ENCODE measurements at places on chromosomes 6 and 20.

DNA sequence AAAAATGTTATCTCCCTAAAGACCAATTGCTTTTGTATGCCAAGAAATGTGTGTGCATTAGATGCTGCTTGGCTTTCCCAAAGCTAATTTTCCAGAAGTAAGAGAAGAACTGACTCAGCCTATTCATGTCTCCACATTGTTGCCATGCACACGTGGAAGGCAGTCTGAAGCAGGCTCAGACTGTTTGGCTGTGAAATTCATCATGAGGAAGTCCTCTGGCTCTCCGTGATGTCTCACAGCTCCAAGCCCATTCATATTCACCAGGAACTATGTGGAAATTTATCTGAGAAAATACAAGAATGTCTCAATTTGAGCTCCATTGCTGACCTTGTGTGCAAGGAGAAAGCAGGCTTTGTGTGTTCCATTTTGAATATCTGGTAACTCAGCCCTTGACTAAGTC is 1022.2 kb upstream of the GJE1 start:
- DNase-seq: no peak

GRCh38 chr6:118783931-118784550 is 109.9 kb upstream of the ASF1A start:
- no peak for DNase-seq

GRCh38 chr6:41372832-41373626 is 37.6 kb downstream of the NCR2 start:
- no peak for DNase-seq

- peak; percentile 52 for DNase-seq
Measured at GRCh38 chr20:63434599-63435378, 37.7 kb downstream of the KCNQ2 start.

- DNase-seq: no peak
Measured at GRCh38 chr20:33825340-33826269, 14.5 kb downstream of the CHMP4B start.

DNA sequence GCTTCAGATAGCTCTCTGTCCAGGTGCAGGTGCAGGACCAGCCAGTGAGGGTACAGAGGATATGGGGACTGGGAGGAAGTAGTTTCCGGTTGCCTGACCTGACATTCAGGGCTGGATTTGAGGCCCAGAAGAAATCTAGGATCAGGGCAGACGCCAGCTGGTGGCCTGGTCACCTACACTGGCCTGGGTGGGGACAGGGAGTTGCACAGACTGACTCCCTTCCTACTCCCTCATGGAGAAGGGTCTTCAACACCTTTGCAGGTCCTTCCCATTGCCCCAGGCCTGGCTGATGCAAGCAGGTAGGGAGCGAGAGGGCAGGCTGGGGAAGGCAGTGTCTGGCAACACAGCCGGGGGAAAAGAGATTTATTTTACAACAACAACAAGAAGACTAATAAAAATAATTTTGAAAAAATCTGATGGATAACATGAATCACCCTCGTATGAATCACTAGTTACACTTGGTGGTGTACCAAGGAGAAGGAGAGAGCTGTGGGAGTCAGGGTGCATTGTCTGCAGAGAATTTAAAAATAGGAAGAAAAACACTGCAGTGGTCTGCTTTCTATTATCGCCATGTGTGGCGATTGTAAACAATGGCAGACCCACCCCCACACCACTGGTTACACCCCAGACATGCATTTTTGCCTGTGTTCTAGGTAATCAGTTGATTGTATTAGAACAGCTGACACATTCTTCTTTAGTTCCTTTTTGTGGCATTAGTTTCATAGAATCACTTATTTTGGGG is 62.3 kb upstream of the SNX9 start:
- DNase-seq: no peak

DNA sequence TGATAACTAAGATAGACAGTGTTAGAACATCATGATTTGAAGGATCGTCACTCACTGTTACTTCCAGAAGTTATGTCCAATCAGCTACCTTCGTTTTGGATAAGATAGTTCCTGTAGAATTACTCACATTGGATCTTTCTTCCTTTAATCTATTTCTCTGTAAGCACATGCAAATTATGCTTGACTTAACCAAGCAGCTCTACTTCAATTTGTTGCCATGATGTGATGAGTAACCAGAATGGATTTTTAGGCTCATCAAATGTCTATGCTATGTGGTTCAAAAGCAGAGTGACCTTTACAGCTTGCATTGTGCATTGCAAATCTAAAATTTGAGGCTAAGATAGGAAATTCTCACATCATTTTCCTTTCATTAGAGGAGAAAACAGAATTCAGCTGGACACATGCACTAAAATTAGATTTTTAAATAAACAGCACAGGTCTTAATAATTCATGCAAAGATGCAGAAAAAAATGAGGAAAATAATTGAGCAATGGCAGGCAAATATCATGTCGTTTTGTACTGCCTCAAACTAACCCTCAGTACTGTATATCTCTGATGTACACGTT is 76.7 kb upstream of the ZFP64 start:
- no peak for DNase-seq

DNA sequence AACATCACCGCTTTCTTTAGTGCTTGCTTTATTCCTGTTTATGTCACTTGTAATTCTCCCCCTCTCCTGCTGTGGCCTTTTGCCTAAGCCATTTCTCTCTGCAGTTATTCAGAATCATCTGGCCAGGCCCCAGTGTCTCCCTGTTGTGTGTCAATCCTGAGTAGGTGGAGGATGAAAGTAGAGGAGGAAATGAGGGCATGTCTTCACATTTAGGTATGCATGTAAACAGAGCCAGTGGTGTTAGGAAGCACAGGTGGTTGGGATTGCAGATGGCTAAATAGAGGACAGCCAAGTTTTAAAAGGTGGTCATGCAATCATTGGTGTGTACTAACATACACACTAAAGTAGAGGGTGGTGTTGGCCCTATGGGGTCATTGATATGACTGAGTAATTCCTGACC is 5.2 kb downstream of the PRSS35 start:
- no peak for DNase-seq

GRCh38 chr6:82363428-82364086 is at the start of gene TPBG:
TPBG (plus strand) TSS chr6:82363817; CDS start chr6:82364962, 1,145 bp downstream.
- DNase-seq: peak; percentile 35

- peak; percentile 22 for DNase-seq
Measured at GRCh38 chr6:14231501-14232280, 114.1 kb downstream of the CD83 start.

- no peak for DNase-seq
Measured at GRCh38 chr6:136341967-136342366, 52.3 kb upstream of the BCLAF1 start.
